ENCODE measurements at places on chromosomes 6 and 20.

- no peak for DNase-seq
Measured at GRCh38 chr6:168533414-168533813, 92.4 kb downstream of the SMOC2 start.

DNA sequence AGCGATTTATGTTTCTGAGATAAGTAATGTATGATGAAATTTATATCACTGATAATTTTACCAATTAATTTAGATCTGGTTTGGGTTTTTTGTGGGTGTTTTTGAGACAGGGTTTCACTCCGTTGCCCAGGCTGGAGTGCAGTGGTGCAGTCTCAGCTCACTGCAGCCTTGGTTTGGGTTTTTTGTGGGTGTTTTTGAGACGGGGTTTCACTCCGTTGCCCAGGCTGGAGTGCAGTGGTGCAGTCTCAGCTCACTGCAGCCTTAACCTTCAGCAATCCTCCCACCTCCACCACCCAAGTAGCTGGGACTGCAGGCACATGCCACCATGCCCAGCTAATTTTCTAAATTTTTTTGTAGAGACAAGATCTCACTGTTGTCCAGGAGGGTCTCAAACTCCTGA is 13.0 kb downstream of the MRS2 start:
- DNase-seq: no peak

- DNase-seq: no peak
Measured at GRCh38 chr20:58498470-58499068, 16.6 kb downstream of the APCDD1L start.

DNA sequence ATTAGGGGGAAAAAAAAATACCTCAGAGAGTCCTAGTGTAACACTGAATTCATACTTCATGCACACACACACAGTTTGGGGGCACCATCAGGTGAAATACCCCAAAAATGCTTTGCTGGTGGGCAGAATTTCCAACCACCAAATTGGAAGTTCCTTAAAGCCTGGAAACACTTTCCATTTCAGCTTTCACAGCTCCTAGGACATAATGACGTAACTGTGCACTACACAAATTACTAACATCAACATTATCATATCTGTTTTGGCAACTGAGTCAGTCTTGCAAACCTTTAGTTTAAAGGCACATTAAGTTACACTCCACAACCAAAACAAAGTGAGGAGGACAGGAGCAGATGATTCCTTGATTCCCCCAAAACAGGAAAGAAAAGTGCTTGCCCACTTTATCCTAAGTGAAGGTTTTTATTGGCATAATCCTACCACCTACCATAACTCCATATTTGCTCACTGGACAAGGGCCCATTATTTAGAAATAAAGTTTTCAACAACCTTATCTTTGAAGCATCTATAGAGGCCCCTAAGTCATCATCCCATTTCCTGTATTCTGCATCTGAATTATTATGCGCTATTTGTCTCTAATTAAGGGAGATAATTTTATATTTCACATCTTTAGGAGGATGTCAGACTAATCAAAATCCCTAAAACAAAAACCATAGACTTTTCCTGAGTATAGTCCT is 3.4 kb downstream of the MBOAT1 start:
- DNase-seq: no peak

DNA sequence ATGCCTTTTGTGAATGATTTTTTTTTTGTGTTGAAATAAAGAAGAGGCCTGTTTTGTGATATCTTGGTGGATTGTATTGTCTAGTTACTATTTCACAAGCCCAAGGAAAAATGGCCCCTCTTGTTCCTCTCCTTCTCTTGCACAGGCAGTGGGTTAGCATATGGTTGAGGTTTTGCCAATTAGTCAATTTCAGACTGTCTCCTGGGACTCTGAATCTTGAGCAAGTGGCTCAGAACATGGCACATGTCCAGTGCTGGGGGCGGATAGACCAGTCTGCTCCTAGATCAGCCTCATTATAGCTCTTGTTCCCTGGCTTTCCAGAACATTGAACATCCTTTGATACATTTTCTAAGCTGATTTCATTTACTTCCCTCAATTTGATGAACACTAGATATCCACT is 589.2 kb downstream of the PHF3 start:
- DNase-seq: no peak

DNA sequence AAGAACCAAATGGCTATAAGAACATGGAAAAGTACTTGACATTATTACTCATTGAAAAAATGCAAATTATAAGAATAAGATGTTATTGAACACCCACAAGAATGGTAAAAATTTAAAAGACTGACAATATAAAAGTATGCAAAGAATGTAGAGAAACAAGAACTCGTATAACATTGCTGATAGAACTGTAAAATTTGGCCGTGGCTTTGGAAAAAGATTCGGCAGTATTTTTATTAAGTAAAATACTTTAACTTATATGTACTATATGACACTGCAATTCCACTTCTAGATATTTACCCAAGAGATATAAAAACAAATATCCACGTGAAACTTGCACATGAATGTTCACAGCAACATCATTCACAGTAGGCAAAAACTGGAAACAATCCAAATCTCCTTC is 239.2 kb downstream of the TPBG start:
- DNase-seq: no peak

DNA sequence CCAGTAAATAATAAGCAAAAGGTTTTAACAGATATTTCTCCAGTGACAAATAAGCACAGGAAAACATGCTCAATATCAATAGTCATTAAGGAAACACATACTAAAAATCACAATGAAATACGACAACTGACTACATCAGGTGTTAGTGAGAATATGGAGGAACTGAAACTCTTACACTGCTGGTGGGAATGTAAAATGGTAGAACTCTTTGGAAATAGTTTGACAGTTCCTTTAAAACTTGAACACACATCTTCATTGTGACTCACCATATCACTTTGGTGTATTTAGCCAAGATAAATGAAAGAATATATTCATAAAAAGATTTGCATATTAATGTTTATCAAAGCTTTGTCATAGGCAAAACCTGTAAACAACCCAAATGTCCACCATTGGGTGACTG is 11.3 kb upstream of the MAP3K5 start:
- no peak for DNase-seq

DNA sequence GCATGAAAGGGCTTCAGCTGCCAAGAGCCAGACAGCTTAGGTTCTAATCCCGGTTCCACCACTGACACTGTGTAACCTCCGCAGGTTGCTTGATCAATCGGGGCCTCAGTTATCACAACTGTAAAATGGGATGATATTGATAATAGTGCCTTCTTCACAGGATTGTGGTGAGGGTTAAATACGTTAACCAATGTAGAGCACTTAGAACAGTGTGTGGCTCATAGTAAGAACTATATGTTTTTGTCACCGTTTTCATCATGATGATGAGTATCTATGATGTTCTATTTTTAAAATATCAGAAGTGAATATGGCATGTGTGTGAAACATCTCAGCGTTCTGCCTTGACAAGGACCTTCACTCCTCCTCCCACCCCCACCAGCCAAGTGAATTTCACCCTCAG is 10.3 kb upstream of the MAPK13 start:
- DNase-seq: no peak

GRCh38 chr20:33373735-33374605 is 27.3 kb downstream of the CDK5RAP1 start:
- DNase-seq: no peak

DNA sequence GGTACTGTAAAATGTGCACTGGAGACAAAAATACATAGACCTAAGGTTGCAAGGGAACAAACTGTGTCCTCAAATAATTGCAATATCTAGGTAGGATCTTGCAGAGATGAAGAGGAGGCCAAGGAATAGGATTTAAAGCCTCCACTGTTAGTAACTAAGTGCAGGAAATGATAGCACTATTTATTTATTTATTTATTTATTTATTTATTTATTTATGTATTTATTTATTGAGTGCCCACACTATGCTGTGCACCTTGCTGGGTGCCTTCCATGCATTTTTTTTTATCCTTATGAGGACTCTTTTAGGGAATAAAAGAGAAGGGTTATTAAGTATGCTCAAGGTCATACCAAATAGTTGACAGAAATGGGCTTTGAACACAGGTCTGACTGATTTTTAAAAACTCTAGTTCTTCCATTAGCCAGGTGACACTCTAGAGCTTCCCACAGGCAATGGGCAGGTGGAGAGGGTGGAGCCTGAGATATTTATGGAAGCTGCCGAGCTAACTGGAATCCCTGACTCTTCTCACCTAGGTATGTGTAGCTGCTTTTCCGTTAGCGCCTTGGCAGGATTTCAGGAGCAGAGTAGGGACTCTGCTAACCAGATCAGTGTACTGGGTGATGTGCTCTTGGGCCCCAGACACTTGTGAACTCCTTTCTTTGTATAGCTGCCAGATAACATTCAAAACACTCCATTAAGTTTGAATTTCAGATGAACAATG is 12.8 kb upstream of the NUP153 start:
- DNase-seq: no peak

GRCh38 chr6:150403458-150404246 is 34.8 kb downstream of the IYD start:
- no peak for DNase-seq

GRCh38 chr6:142714951-142715785 is 229.8 kb downstream of the HIVEP2 start:
- DNase-seq: no peak
